CD4-positive, alpha-beta T cell treated with Interleukin-21 for 1 hour (primary cell): ENCODE measurements at places on chromosomes 1 and 21.

GRCh38 chr1:40745176-40745575 is 38.4 kb upstream of the KCNQ4 start:
- DNase-seq: no peak

DNA sequence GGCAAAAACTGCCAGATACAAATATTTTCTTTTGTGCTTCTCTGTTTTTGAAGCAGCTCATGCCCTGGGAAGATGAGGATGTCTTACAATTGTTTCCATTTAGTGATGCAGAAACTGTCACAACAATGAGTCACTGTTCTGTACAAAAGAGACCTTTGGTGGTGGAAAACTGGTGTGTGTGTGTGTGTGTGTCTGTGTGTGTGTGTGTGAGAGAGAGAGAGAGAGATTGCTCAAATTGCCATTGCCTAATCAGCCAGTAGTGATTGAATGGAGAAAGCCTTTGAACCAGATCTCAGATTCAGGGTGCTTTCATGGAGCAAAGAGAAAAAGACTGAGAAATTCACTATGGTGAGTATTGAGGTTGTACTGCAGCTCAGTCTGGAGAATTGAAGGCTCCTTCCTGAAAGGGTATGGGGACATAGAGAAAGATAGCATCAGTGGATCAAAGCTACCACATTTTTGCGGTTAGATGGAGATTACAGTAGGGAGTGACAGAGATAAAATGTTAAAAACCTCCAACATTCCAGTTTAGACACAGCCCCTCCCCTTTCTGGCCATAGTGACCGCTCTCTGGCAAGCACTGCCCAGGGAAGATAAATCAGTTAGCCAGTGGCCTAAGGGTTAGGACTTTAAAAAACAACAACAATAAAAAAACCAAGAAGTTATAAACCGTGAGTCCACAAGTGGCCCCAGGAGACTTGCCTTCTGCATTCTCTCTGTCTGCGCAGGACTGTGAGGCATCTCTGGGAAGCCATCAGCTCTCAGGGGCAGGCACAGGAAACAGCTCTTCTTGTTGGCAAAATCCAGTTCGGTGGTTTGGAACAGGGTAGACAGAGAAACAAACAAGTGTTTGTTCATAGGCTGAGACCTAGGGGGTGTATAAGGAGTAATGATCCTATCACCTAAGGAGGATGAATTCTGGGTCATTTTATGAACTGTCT is 406.5 kb downstream of the DUSP10 start:
- DNase-seq: no peak

DNA sequence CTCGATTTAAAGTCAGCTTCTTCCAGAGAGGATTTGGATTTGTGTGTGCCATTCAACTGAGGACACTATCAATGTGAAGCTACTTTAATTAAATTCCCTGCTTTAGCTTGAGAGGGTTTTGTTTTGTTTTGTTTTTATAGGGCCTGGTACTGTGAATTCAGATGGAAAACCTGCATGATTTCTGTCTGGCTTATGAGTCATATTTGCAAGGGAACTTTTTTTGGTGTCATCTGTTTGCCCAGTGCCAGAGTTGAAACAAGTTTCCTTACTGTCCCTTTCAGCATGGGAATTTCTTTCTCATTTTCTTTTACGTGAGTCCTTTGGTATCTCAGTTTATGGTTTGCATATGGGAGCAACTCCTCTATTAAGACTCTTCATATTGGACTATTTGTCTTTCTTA is 194.6 kb downstream of the GREM2 start:
- no peak for DNase-seq

DNA sequence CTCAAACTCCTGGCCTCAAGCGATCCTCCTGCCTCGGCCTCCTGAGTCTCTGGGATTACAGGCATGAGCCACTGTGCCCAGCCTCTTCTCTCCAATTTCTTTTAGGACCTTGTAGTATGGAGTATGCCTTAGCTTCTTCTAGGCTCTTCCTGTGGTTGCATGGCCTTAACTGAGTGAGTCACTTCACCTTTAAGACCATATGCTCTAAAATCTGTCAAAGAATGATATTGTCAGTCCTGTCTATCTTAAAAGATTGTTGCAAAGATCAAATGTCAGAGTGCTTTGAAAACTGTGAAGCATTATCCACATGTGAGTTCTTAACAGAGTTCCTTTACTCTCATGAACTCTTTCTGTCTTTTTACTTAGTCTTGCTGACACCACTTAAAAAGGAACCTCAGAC is 37.2 kb downstream of the ATP2B4 start:
- DNase-seq: no peak

- no peak for DNase-seq
Observed at GRCh38 chr1:151763990-151764389, 694 bp upstream of the MRPL9 start.

DNA sequence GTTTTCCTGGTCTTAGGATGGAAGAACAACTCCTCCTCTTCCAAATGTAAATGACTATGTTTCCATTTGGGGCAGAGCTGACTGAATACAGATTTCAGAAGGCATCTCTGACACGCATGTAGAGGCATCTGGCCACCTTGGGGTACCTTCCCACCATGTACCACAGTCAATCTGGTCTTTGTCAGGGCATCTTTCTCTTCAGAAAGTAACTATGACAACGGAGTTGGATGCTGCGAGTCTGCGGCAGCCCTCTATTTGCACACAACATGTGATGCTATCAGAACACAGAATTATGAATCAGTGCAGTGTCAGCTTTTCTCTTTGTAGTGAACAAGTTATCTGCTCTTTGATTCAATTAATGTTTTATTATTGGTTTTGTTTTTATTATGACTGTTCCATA is 94.7 kb downstream of the TSEN15 start:
- DNase-seq: no peak

DNA sequence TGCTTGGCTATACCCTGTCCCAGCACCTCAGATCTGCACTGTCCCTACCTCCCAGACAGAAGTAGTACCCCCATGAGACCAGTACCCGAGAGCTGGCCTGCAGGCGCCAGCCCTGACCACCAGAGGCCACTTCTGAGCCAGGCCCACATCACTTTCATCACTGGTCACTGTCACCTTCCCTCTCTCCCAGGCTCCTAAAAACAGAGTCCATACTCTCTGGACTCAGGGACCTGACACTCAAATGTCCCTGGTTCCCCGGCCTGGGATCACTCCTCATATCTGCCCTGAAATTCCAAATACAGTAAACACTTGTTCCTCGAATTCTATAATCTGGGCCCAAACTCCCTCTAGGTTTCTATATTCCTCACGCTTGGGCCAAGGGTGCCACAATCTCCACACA is 18.7 kb downstream of the TMEM53 start:
- DNase-seq: no peak

- no peak for DNase-seq
Observed at GRCh38 chr1:40710581-40711315, 19.2 kb downstream of the NFYC start.

GRCh38 chr1:59045636-59046035 is 251.3 kb upstream of the FGGY start:
- DNase-seq: no peak

GRCh38 chr1:221449801-221450470 is 292.0 kb downstream of the DUSP10 start:
- DNase-seq: no peak

DNA sequence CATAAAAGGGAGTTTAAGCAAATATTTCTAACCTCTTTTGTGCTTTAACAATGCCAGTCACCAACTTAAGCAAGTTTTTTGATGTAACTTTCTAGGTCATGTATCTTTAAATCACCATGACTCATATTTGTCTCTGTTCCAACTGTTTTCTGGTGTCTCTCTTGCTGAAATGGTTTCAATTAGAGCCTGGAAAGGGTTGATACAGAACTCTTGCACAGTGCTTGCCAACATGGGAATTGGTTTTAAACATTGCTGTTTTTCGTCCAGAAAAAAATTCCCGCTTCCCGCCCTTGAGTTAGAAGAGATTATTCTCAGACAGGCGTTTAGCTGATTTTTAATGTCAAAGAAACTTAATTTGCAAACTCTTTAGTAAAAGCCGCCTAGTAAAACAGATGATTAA is 46.4 kb upstream of the SLC22A15 start:
- DNase-seq: no peak

- DNase-seq: no peak
Observed at GRCh38 chr1:12480041-12480440, 138.0 kb downstream of the DHRS3 start.

- DNase-seq: no peak
Observed at GRCh38 chr21:15686506-15686905, 43.3 kb upstream of the USP25 start.

GRCh38 chr1:21205416-21205815 is 28.7 kb upstream of the EIF4G3 start:
- DNase-seq: no peak

DNA sequence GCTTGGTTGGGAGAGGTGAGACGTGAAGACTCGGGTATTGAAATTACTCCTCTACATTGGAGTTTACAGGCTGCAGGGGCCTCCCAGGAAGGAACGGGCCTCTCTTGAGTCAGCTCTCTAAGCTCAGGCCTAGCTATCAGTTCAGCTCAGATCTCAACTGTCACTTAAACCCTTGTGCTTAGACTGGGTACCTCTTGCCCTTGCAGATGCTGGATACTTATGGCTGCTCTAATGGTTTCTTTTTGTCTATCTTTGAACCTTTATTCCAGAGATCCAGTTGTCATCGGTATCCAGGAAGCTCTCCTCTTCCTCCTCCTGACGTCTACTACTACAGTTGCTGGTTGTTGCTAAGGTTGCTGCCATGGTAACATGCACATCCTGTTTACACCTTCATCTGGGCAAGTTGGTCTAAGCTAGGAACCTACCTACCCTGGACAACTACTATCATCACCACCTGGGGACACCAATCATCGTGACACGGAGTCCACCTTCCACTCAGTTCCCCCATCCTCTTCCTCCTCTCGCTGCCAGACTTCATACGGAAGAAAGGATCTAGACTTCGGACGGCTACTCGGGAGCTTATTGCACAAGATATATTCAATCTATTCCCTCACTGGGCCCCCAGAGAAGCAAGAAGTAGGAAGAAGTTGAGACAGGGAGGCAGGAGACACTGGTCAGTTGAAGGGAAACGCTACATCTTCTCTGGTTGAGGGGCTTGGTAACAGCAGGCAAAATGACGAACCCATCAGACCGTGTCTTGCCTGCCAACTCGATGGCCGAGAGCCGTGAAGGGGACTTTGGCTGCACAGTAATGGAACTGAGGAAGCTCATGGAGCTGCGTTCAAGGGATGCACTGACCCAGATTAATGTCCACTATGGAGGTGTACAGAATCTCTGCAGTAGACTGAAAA is 56.1 kb downstream of the ATP2B4 start:
- peak; percentile 93 for DNase-seq

GRCh38 chr1:14452551-14452950 is 145.9 kb upstream of the KAZN start:
- DNase-seq: no peak

DNA sequence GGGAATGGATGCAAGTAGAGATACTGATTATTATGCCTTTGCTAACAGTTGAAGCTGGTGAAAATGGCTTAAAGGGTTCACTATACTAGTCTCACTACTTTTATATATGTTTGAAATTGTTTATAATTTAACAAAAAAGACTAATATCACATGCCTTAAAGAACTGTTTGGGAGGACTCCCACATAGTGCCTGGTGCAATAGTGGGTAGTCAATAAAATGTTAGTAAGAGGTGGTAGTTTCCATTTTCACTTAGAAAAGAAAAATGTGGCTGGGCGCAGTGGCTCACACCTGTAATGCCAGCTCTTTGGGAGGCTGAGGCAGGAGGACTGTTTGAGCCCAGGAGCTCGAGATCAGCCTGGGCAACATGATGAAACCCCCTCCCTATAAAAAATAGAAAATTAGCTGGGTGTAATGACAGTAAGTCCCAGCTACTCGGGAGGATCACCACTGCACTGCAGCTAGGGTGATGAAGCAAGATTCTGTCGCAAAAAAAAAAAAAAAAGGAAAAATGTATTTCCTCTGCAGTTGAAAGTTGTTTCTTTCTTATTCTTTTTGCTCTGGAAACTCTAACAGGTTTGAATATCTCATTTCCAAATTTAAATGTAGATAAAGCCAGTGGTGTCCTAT is 24.5 kb downstream of the C21orf91 start:
- DNase-seq: peak; percentile 50

DNA sequence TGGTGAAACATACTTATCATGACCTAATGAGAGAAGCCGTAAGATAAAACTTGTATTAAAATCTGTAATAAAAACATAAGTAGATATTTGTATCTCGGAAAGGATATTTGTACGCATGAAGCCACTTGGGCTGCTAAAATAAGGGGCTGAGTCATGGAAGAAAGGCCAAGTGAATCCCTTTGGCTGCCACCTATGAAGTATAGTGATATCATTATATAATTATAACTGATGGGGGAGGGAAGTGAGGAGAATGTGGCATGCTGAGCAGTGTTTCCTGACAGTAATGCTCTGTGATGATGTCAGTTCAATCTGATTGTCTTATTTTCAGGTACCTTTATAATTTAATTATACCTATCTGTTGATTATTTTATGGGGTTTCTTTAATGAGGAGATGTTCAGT is 13.6 kb downstream of the RWDD3 start:
- no peak for DNase-seq

- DNase-seq: no peak
Observed at GRCh38 chr21:41228006-41228370, 60.0 kb downstream of the BACE2 start.
